ENCODE measurements at places on chromosomes 13 and 19.

DNA sequence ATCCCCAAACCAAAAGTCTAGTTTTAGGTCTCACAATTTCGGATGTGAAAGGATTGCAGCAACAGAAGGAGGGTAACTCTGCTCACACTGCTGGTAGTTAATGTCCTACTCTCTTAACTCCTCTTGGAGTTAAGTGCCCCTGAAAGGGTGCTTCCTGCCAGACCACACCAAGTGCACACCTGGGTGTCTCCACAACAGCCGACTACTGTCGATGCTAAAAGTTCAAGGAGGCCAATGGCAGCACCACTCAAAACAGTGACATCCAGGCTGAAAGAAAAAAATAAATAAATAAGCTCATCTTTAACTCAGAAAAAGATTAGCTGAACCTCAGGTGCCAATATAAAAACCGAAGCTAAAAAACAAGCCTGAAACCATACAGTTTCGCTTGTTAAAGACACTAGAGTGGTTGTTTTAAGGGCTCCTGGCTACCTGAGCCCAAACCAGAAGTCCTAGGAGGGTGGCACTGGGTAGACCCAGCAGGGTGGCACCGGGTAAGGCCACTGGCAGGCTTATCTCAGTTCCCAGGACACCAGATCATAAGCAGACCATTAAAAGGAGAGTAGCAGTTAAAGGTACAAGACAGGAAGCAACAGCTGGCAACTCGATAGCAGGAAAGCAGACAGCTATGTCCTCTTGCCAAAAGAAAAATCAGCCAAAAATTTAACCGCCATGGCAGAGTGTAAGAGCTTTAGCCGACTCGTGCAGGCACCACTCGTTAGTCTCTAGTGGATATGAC, 39.3 kb downstream of the BRD4 start:
- no peak for DNase-seq

- no peak for DNase-seq
These were observed 4.1 kb upstream of the C1QTNF9B start for GRCh38 chr13:23901365-23901764.

GRCh38 chr13:30021611-30022010, 171.2 kb upstream of the UBL3 start:
- no peak for DNase-seq

GRCh38 chr13:52158629-52159158, 703 bp downstream of the NEK3 start:
- no peak for DNase-seq

DNA sequence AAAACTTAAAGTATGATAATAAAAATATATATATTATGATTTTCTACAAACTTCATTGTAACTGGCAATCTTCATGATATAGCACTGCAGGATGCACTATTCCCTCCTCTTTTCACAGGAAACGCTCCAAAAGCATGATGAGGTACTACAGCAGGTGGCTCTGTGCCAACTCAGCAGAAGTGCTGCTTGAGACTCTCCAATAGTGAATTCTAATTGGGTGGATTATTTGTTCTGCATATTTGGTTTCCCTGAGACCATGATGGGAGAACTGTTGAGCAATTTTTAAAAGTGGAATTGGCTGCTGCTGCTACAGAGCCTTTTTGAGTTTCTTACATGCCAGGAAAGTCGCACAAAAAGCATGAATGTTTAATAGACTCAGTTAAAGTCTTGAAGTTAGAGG, 1782.4 kb upstream of the PCDH20 start:
- no peak for DNase-seq

GRCh38 chr19:1984357-1984756, 31.2 kb downstream of the BTBD2 start:
- no peak for DNase-seq

- no peak for DNase-seq
These were observed 290.9 kb upstream of the SOX21 start for GRCh38 chr13:95003019-95003813.

All from stimulated activated CD8-positive, alpha-beta memory T cell treated with anti-CD3 and anti-CD28 coated beads, Interleukin-7, amount 100 ng/mL, for 48 hours (primary cell).